ENCODE measurements at places on chromosomes 1 and 21.

- DNase-seq: no peak
Observed at GRCh38 chr1:189654906-189655305, 822.8 kb downstream of the BRINP3 start.

- DNase-seq: no peak
Observed at GRCh38 chr21:19171585-19171984, 768.0 kb upstream of the TMPRSS15 start.

DNA sequence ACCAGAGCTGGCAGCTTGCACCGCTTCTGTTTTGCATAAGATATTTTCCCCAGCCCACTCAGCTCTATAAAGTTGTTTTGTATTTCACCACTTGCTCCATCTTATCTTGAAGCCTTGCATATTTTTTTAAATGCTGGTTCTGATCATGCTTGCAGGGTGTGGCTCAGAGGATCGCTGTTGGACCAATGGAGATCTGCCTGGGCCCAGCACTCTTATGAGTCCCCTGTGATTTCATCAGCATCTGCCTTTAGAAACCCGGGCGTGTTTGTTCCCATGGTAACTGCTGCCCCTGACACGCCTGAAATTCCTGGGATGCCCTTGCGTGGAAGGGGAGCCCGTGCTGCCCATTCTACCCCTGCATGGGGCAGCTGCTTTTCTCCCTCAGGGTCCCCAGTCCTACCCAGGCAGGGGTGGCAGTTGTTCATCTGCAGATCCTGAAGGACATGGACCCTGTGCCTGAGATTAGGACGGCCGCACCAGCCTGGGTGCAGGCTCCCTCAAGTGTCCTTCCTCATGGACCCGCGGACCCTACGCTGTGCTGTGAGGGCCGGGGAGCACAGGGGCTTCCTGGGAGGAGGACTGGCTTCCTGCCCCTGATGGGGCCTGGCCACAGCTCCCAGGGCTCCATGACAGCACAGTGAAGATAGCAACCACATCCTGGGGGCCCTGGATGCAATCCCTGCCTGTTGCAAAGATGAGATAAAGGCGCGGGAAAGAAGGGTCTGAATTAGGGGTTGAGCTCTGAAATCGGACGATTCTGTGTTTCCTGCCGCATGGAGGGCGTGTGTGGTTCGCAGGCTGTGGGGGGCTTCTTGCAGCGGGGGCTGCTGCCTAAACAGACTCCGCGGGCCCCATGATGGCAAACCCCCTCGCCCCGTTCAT is 226.5 kb downstream of the SDCCAG8 start:
- DNase-seq: peak; percentile 74

DNA sequence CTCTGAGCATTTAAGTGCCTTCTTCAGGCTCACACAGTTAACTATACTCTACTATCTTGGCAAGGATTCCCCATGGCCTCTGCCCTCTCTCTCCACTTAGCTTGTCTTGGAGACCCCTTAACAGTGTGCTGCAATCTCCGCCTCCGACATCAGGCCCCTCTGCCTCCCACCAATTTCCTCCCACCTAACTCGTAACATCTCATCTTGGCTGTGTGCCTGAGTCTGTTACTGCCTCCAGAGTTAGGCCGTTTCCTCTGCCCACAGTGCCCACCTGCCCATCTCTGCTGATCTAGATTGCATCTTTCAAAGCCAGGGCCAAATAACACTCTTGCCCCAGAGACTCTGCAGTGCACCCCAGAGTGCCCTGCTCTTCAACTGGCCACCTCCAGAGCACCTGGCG is 244.3 kb upstream of the TMEM51 start:
- DNase-seq: no peak

GRCh38 chr1:221125976-221126375 is 246.7 kb downstream of the HLX start:
- no peak for DNase-seq

GRCh38 chr21:14857529-14857928 is 207.3 kb downstream of the NRIP1 start:
- no peak for DNase-seq

- no peak for DNase-seq
Observed at GRCh38 chr1:179262183-179262582, 31.4 kb upstream of the SOAT1 start.
